ENCODE measurements at places on chromosomes 6 and 20.
A peak's percentile ranks its signal among the peaks of the same experiment; 100 is the strongest.

GRCh38 chr20:31894980-31895675, 24.7 kb downstream of the TTLL9 start:
- DNase-seq: no peak

GRCh38 chr6:133503336-133503729, 262.2 kb downstream of the EYA4 start:
- DNase-seq: no peak

DNA sequence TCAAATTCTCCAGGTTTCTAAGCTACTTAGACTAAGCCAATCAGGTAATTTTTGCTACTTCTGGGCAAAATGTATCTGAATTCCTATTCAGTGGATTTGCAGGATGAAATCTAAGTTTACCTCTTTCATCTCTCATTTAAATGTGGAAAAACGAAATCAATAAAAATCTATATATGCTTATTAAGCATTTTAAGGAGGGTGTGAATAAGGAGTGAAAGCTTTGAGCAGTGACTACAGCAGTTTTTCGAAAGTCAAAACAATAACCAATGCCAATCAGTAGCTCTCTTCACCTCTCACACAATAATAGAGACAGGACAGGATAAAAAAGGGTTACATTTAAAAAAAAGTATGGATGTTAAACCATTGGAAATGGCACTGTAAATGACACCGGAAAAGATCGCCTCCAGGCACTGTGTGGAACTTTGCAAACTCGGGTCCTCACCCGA, 476 bp upstream of the BCKDHB start:
- no peak for DNase-seq

DNA sequence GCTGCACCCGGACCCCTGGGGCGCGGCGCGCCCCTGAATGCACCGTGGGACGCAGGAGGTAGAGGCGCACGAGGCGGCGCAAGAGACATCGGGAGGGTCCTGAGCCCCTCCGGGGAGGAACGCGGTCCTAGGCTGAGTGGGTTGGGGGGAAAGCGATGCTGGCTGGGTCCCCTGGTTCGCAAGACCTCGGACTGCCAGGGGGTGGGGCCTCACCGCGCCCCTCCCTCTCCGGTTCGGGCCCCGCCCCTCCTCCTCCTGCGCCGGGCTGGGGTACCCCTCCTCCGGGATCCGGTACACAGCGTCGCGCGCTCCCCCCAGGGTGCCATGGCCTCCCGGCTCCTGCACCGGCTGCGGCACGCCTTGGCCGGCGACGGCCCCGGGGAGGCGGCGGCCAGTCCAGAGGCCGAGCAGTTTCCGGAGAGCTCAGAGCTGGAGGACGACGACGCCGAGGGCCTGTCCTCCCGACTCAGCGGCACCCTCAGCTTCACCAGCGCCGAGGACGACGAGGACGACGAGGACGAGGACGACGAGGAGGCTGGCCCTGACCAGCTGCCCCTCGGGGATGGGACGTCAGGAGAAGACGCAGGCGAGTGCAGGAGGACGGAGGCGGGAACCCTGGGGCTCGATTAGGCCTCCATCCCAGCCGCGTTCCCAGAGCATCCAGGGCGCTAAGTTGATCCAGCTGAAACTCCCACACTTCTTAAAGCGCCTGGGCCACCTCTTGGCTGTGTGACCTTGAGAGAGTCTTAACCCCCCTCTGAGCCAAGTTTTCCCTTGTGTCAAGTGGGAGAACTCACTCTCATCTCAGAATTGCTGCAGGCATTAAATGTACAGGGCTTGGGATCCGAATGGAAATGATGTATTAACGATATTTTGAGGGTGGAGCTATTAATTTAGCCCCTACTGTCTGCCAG, 541 bp downstream of the SNX21 start:
- DNase-seq: peak; percentile 62

DNA sequence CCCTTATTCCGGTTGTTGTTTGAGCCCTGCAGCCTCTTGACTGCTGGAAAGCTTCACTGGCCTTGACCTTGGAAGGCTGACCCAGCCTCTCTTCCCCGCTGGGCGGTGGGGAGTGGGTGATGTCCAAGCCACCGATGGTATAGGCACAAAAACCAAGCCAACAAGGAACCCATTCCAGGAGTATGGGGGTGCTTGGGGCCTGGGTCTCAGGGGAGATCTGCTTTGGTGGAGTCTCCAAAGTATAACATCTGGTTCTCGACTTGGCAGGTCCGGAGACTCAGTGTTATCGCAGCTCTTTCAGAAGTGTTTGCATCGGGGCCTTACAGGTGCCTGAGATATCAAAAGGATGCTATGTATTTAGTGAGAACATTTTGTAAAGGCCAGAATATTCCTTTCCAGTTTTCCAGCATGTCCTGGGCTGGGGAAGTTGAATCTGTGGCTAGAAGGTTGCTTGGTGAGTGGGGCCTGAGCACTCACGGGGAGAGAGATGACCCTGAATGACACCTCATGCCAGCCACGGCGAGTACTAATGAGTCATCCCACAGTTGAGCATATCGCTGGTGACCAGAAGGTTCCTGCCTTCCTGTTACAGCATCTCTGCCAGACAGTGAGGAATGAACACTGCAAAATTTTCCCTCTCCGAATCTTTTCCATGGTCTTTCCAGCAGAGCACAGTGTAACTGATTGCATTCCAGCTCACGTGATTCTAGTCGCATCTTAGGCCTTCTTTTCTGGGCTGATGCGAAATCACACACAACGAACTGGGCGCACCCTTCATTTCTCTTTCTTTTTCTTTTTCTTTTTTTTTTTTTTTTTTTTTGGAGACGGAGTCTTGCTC, 133.9 kb downstream of the ZDHHC14 start:
- DNase-seq: no peak

DNA sequence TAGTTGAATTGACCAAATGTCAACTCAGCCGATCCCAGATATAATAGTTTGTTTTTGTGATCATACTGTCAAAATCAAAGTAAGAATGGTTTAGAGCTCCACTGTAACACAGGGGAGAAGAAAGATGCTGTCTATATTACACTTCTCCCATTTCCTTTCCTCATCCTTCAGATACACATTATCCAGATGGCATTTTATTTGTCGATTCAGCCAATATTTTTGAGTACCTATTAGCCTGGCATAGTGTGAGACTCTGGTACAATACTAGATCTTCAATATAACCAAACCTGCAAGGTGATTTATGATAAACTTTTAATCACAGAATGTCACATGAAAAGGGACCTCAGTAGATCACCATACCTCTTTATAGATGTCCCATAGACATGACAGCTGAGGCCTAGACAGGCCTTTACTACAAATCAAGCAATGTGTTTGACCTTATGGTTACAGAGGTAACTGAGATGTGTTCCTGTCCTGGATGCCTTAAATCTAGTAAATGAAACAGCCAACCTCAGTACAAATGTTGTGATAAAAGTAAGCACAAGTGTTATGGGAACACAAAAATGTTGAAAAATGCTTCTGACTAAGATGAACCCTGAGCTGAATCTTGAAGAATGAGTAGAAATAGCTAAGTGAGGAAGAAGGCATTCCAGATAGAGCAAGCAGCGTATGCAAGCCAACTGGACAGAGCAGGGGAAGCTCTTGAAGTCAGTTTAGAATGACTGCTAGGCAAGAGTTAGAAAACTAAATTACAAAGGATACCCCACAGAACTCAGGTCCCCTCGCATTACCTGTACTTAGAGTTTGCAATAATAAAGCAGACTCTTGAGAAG, 1.9 kb downstream of the FBXO9 start:
- DNase-seq: no peak

- no peak for DNase-seq
Observed at GRCh38 chr6:34317172-34317477, 68.3 kb upstream of the SMIM29 start.

GRCh38 chr6:71478834-71479541, 190.4 kb downstream of the OGFRL1 start:
- no peak for DNase-seq

DNA sequence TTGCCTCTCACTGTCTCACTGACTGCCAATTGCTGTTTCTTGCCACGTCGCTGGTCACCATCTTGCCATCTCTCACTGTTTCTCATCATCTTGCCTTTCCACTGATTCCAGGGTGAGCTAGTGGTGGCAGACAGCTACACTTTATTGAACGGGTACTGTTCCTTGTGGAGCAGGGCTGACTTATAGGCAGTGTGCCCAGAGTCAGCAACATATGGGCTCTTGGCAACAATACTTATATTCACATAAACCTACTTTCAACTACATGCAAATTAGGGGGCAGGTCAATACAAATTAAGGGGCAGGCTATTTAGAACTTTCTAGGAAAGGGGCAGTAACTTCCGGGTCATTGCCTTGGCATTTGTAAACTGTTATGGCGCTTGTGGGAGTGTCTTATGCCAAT, 186.2 kb upstream of the SYNDIG1 start:
- DNase-seq: no peak

DNA sequence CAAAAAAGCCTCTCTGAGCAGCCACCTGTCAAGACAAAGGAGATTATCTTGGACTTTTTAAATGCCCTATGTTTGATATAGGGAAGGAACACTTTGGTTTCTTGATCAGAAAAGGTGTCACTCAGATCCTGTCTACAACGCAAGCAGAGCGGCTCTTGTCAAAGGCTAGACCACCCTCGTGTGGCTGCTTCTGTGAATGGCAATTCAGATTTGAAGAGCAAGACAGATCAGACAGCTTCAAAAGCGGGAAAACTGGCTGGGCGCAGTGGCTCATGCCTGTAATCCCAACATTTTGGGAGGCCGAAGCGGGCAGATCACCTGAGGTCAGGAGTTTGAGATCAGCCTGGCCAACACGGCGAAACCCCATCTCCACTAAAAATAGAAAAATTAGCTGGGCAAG, 10.1 kb upstream of the NXT1 start:
- no peak for DNase-seq

DNA sequence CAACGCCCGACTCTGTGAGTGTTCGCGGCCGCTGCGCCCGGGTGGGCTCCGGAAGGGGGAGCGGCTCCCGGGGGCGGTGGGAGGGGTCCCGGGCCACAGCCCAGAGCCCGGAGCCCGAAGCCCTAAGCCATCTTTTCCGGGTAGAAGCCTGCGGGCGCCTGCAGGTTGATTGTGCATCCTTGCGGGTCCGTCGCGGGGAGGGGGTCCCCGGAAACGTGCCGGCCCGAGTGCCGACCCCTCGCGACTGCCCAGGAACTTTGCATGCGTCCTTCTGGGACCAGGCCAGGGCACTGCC, 413 bp downstream of the PTPRA start:
- no peak for DNase-seq

GRCh38 chr6:71047417-71047816, 90.6 kb upstream of the B3GAT2 start:
- no peak for DNase-seq

- no peak for DNase-seq
Observed at GRCh38 chr6:44049163-44049988, 77.9 kb downstream of the MRPL14 start.

DNA sequence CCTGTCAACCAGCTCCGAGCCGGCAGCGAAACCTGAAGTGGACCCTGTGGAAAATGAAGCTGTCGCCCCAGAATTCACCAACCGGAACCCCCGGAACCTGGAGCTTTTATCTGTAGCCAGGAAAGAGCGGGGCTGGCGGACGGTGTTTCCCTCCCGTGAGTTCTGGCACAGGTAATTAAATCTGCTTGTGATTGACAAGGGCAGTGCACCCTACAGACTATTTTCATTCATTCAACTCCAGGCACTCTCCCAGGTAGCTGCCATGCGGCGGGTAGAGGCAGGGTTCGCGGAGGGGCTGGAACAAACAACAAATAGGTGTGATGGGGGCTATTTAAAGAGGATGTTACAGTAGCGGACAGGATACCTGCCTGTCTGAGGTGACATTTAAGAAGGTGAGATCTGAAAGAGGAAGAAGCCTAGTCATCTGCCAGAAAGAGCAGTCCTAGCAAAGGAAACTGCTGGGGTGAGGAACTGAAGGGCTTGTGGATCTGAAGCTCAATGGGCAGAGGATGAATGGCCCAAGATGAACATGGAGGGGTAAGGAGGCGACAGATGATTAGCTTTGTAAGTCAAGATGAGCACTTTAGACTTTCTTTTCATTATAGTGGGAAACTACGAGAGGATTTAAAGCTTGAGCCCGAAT, 810 bp downstream of the MRPL18 start:
- DNase-seq: no peak
